PC-9 (cell line): ENCODE measurements at places on chromosomes 2 and 18. TPM values are rescaled to one million over a fixed set of nuclear protein-coding genes. Genes with fewer than 3 reads are reported as not detected.

Gene SERPINB13
- total RNA-seq, result not detected in 2 replicates

Gene OSBPL1A
- 33.7 and 37.4 TPM in 2 replicates for total RNA-seq

Gene GALNT3
- 31.6 and 33.1 TPM in 2 replicates for total RNA-seq

Gene LINC00305
- not detected in 2 replicates for total RNA-seq

- DNase-seq, result no peak
- no peaks in the 10 kb centered on the region for H3K27me3 ChIP-seq
- peaks cover 24% of the 10 kb centered on the region for H3K36me3 ChIP-seq
- no peak overlapping the region for H3K4me3 ChIP-seq
Observed at GRCh38 chr2:233775414-233775813, 2.7 kb upstream of the MROH2A start.

GRCh38 chr2:10547663-10548376 is 99.7 kb upstream of the ODC1 start:
- H3K27me3 ChIP-seq, result no peaks in the 10 kb centered on the region
- no peaks in the 10 kb centered on the region for H3K36me3 ChIP-seq
- no peak overlapping the region for H3K4me3 ChIP-seq

DNA sequence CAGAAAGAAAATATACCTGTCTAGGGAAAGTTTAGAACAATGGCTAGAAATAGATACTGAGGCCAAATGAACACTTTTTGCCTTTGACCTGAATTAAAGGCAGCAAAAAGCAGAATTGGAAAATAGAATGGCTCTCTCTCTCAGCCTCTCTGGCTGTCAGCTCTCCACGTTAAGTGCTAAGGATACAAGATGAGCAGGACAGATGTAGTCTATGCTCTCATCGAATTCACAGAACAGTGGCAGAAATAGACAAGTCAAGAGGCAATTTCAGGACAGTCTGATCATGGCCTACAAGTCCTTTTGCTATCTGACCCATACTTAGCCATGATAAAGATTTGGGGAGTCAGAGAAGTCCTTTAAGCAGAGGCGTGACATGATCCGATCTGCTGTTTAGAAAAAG is 120.2 kb upstream of the CREB1 start:
- H3K27ac ChIP-seq, result no peak overlapping the region
- H3K27me3 ChIP-seq, result no peaks in the 10 kb centered on the region
- H3K36me3 ChIP-seq, result no peaks in the 10 kb centered on the region
- no peak for DNase-seq

DNA sequence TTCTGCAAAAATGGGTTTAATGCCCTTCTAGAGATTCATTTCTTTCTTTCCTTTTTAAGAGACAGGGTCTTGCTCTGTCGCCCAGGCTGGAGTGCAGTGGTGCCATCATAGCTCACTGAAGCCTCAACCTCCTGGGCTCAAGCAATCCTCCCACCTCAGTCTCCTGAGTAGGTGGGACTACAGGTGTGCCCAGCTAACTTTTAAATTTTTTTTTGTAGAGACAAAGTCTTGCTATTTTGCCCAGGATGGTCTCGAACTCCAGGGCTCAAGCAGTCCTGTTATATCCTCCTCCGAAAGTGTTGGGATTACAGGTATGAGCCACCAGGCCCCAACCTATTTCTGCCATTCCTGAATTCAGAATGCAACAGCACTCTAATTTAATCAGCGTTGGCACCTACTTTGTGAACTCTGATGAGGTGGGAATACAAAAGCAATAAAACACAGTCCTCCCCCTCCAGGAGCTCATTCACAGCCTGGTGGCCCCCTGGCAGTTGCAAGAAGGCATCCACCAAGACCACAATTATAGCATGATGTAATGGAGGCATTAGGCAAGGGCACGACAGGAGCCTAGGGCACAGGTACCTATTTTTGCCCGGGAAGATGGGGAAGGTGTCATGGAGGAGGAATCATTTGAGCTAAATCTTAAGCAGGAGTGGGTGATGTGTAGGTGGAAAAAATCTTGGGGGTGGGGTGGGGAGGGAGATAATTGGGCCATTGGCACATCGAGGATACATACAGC is 5.1 kb downstream of the RHOB start:
- DNase-seq, result no peak
- H3K4me1 ChIP-seq, result peaks cover 32% of the 10 kb centered on the region
- no peaks in the 10 kb centered on the region for H3K27me3 ChIP-seq
- no peak overlapping the region for H3K4me3 ChIP-seq
- H3K36me3 ChIP-seq, result peaks cover 17% of the 10 kb centered on the region

DNA sequence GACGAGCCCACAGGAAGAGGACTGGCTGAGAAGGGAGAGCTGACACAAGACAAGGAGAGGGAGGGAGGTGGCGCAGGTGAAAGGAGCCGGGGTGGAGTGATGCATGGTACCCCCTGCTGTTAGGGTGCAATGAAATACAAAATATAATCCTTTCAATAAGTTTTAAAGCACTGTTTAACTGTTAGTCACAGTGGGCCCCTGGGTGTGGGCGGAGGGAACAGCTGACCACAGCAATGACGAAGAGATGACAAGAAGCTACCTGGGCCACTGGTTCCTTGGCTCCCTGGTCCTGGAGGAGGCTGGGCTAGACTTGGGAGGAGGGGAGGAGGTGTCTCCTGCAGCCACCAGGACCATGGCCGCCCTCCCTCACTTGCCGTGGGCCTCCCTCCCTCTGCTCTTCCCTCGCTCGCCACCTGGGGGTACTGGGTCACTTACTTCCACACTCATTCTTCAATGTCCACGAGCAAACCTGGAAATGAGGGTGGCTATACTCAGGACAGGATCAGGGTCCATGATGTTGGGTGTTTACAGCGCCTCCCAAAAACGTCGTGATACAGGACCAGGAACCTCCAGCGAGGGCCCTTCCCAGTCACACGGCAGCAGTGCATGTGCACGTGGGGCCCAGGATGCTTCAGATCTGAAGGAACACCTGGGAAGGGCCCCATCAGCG is 196.1 kb downstream of the ANKRD30B start:
- no peak for DNase-seq
- peaks cover 3% of the 10 kb centered on the region; the same call in 1 of the 2 replicates for H3K4me1 ChIP-seq
- H3K27me3 ChIP-seq, result no peaks in the 10 kb centered on the region
- no peaks in the 10 kb centered on the region for H3K36me3 ChIP-seq

- no peaks in the 10 kb centered on the region for H3K4me1 ChIP-seq
- no peaks in the 10 kb centered on the region for H3K27me3 ChIP-seq
- H3K4me3 ChIP-seq, result no peak overlapping the region
- H3K27ac ChIP-seq, result no peak overlapping the region
- H3K36me3 ChIP-seq, result no peaks in the 10 kb centered on the region
Observed at GRCh38 chr2:217805668-217806481, 196.9 kb downstream of the TNS1 start.

GRCh38 chr2:158619496-158619895 is 162.7 kb downstream of the PKP4 start:
- no peaks in the 10 kb centered on the region for H3K27me3 ChIP-seq
- peak overlapping the region; percentile 58 for H3K27ac ChIP-seq
- no peak overlapping the region for H3K4me3 ChIP-seq
- DNase-seq, result peak; percentile 57
- no peaks in the 10 kb centered on the region; the same call in 1 of the 2 replicates for H3K36me3 ChIP-seq

- no peaks in the 10 kb centered on the region for H3K4me1 ChIP-seq
- no peak for DNase-seq
- H3K36me3 ChIP-seq, result no peaks in the 10 kb centered on the region
- no peak overlapping the region for H3K27ac ChIP-seq
Observed at GRCh38 chr2:240631548-240632305, 6.4 kb downstream of the GPR35 start.

DNA sequence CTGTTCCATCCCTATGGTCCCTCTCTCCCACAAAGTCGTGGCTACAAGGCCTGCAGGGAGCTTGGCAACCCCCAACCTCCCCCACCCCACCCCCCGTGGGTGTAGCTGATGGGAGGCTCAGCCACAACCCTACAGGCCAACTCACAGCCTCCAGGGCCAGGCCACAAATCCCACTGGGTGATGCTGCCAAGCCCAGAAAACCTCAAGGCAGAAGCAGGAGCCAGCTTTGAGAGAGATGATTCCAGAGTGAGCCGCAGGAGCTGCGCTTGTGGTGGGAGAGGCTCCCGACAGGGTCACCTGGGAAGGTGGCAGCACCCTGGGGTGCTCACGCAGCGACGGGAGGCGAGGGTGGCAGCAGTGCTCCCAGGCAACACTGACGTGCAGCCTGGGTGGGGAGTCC is 44.8 kb downstream of the ADCY3 start:
- H3K4me3 ChIP-seq, result no peak overlapping the region
- no peak for DNase-seq
- no peaks in the 10 kb centered on the region for H3K36me3 ChIP-seq
- no peak overlapping the region for H3K27ac ChIP-seq
- no peaks in the 10 kb centered on the region; the same call in 1 of the 2 replicates for H3K4me1 ChIP-seq

DNA sequence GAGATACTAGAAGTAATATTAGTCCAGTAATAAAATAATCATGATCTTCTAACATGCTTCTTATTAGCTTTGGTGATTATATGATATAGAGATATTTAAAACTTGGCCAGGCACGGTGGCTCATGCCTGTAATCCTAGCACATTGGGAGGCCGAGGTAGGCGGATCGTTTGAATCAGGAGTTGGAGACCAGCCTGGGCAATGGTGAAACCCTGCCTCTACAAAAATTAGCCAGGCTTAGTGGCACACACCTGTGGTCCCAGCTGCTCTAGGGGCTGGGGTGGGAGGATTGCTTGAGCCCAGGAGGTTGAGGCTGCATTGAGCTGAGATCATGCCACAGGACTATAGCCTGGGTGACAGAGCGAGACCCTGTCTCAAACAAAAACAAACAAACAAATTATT is 87.0 kb downstream of the WDR7 start:
- no peaks in the 10 kb centered on the region for H3K4me1 ChIP-seq
- H3K27ac ChIP-seq, result no peak overlapping the region
- DNase-seq, result no peak
- no peak overlapping the region for H3K4me3 ChIP-seq

GRCh38 chr2:214899751-214900150 is 90.3 kb upstream of the BARD1 start:
- no peak overlapping the region for H3K4me3 ChIP-seq
- no peaks in the 10 kb centered on the region for H3K36me3 ChIP-seq
- H3K4me1 ChIP-seq, result no peaks in the 10 kb centered on the region
- no peak overlapping the region for H3K27ac ChIP-seq
- DNase-seq, result no peak

- H3K27me3 ChIP-seq, result no peaks in the 10 kb centered on the region
- DNase-seq, result peak; percentile 68
- H3K4me3 ChIP-seq, result no peak overlapping the region
- H3K36me3 ChIP-seq, result peaks cover 16% of the 10 kb centered on the region; the same call in 1 of the 2 replicates
- H3K27ac ChIP-seq, result no peak overlapping the region
- no peaks in the 10 kb centered on the region for H3K4me1 ChIP-seq
Observed at GRCh38 chr2:233404222-233404621, 49.9 kb downstream of the DGKD start.

DNA sequence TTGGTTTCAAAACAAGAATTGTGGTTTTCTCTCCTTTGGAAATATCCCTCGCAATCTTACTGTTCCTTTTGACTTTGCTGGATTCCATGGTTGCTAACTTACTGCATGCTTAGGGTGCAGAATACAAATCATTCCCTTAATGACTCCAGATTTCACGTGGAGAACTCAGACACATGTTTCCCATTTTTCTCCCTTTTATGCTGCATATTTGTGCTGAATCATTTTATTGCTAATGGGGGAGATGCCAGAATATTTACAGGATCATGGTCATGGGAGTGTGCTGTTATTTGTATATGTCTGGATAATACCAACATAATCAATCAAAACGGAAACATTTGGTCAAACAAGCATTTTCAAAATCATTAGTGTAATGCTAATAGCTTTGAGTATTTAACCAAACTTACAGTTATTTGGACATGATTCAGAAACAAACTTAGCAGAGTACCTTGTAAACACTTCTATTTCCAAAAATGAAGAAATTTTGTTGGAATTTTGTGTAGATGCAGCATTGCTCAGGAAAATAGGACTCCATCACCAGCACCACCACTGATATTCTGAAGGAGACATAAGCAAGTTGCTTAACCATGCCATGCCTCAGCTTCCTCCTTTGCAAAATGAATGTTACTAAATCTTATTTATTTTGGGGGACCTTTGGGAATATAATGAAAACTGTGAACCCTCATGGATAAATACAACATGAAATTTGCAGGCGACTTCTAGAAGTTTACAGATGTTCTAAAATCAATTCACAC is 122.5 kb upstream of the RND3 start:
- DNase-seq, result no peak
- no peaks in the 10 kb centered on the region for H3K36me3 ChIP-seq
- H3K27ac ChIP-seq, result no peak overlapping the region
- H3K27me3 ChIP-seq, result no peaks in the 10 kb centered on the region
- no peaks in the 10 kb centered on the region for H3K4me1 ChIP-seq

GRCh38 chr2:206341396-206341795 is 66.9 kb downstream of the ZDBF2 start:
- no peaks in the 10 kb centered on the region for H3K27me3 ChIP-seq
- H3K4me1 ChIP-seq, result no peaks in the 10 kb centered on the region
- no peak for DNase-seq
- no peaks in the 10 kb centered on the region for H3K36me3 ChIP-seq
- H3K27ac ChIP-seq, result no peak overlapping the region
- H3K4me3 ChIP-seq, result no peak overlapping the region

DNA sequence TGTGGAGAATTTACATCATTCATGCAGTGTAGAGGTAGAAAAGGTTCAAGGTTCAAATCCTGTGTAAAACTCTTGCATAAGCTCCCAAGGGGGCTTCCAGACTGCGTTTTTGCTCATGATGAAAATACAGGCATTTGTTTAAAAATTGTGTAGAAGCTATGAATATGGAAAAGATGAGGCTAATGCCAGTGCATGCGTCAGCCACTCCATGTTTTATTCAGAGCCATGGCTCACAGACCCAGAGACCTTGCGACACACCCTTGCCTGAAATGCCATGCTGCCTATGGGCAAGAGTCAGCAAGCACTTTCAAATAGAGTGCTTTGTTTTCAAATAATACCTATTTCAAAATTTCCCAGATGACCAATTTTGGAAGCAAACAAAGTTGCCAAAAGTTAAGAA is 262.3 kb downstream of the TRIB2 start:
- no peaks in the 10 kb centered on the region for H3K27me3 ChIP-seq
- no peak overlapping the region for H3K4me3 ChIP-seq
- H3K4me1 ChIP-seq, result no peaks in the 10 kb centered on the region
- H3K27ac ChIP-seq, result no peak overlapping the region
